Activated CD8-positive, alpha-beta memory T cell treated with anti-CD3 and anti-CD28 coated beads for 1 hour (primary cell): ENCODE measurements at places on chromosomes 1 and 21.

DNA sequence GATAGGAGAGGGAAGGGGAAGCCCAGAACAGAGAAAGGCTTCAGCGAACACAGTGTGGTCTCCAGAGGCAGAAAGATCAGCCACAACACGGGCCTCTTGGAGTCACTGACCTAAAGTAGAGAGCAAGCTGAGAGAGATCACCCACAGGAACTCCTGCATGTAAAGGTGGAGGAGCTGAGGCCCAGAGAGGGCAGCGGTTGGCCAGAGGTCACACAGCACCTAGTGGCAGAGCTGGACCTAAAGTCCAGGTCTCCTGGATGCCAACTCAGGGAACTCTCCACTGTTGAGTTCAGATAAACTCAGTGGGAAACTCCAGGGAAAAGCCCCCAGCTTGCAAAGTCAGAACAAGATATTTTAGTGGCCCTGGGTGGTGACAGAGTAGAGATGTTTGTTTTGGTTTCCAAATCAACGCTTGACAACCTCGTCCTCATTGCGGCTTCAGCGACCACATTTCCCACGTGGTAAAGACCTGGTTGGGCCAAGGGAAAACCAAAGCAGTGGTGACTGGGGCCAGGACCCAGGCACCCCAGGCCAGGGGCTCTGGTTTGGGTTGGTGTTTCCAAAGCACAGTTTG lies 4.6 kb downstream of the IFFO2 start:
- DNase-seq = peak; percentile 62

DNA sequence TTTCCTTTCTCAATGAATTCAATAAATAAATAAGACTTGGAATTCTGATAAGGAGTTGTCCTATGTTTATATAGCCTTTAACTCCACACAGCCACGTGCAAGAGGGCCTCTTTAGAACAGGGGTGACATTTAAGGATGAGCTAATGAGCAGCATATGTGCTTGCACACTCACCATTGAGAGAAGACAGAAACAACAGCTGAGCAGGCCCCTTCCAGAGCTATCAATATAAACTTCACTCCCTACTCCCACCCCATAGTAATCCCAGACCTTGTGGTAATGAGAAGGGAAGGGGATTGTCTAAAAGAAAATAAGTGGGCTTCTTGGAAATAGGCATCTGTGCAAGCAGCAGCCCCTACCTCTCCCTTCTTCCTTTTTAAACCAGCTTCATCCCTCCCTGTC lies 176.0 kb downstream of the SEC16B start:
- no peak for DNase-seq

DNA sequence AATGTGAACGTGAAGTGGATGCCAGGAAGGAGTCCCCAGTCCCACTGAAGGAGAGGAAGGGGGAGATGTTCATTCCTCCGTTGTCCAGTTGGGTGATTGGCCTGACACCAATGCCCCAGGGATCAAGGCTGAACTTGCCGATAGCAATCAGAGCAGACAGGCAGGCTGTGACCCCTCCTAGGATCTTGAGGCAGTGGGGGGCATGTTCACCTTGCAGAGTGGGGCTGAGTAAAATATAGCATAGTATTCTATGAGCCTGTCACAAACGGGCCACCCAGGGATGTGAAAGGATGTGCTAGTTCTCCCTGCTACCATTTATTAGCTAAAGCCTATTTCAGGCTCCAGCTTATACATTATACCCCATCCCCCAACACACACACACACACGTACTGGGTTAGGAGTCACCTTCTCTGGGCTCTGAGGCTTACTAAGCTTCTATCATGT lies 80.7 kb upstream of the CD34 start:
- no peak for DNase-seq

- no peak for DNase-seq
Measured at GRCh38 chr1:184840596-184840995, 85.9 kb upstream of the EDEM3 start.

- no peak for DNase-seq
Measured at GRCh38 chr1:25620211-25620610, 3.6 kb downstream of the MAN1C1 start.

- no peak for DNase-seq
Measured at GRCh38 chr1:97796711-97797110, 124.1 kb downstream of the DPYD start.
